ENCODE measurements at places on chromosomes 7 and 10.
A peak's percentile ranks its signal among the peaks of the same experiment; 100 is the strongest.

DNA sequence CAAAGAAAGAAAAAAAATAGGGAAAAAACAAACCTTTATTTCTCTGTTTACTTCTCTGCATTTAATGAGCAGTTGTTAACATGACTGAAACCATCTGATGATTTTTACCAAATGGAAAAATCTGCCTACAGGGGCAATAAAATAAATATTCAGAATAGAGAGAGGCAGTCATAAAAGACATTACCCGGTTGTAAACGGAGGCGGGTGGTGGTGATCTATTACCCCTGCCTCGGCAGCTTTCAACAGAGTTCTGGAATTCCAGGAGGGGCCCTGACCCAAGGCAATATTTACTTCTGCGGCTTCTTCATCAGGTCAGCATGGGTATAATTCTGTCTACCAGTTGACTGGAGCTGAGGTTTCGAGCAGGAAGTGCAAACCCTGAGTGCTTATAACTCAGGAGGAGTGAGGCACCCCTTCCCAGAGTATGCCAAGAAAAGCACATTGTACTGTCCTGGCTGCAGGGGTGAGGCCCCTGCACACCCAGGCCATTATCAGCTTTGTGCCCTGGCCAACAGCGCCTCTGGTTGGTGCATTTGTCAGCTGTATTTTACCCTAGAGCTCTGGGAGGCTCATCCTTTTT is 8.2 kb upstream of the CXCL12 start:
- no peak for DNase-seq

DNA sequence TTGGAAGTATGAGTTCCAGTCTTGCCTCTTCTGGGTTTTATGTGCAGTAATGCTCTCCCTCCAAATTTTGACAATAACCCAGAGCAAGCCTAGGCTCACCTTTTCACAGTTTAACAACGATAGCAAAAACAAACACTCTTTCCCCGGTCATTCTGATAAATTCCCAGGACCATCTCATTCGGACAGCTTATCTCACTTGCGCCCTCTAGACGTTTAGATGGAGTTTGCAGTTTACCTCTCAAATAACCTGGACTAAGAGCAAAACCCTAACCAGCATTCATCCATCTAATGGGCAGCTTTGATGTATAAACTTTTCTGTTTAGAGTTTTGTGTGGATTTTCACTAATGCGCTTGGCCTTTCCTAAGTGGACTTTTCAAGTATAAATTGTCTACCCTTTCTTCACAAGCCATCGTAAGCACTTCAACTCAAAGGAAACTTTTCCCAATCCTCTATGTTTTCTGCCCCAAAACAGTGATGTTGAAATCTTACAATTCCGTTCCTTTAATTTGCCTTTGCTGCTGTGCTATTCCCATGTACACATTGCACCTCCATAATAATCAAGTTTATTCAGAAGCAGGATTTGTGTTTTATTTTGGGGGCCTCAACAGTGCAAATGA is 114.9 kb downstream of the HDAC9 start:
- no peak for DNase-seq

DNA sequence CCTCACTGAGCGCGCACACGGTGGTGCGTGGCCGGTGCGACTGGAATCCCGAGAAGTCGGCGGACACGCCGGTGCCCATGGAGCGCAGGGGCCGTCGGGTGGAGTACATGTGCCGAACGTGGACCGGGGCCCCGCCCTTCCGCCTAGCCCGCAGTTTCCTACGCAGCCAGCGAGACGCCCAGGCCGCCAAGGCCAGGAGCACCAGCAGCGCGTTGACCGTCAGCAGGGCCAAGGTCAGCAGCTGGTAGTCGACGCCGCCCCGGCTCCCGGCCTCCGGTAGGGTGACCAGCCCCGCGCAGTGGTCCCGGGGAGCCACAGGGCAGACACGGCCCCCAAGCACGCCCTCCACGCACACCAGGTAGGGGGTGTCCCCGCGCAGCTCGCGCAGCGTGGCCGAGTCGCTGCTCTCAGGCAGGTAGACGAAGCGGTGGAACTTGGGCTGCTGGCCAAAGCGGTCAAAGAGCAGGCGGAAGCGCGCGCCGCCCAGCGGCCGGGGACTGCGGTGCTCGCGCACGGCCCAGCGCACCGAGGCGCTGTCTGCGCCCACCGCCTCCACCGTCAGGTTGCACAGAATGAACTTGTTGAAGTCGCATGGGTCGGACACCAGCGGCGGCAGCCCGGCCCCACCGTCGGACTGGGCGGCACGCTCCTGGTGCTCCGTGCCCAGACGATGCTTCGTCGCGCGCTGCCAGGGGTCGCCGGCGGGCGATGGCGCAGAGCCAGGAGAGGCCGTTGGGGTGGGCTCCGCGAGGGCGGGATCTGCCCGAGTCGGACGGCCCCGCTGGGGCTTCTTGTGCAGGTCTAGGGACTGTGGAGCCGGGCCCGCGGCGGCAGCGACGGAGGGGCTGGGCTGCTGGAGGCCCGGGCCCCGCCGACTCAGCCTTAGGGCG is 2.2 kb downstream of the TRIL start:
- DNase-seq = no peak

GRCh38 chr7:16187131-16187530 is 234.2 kb downstream of the CRPPA start:
- no peak for DNase-seq

GRCh38 chr7:32070406-32071360 is at the start of gene PDE1C:
Gene PDE1C (minus strand): TSS chr7:32070407.
- DNase-seq = no peak

- DNase-seq = no peak
Measured at GRCh38 chr10:118276727-118277126, 65.4 kb downstream of the FAM204A start.

GRCh38 chr10:104657457-104657856 is 16.4 kb downstream of the SORCS3 start:
- no peak for DNase-seq

GRCh38 chr7:134031835-134032617 is 95.1 kb upstream of the LRGUK start:
- no peak for DNase-seq

DNA sequence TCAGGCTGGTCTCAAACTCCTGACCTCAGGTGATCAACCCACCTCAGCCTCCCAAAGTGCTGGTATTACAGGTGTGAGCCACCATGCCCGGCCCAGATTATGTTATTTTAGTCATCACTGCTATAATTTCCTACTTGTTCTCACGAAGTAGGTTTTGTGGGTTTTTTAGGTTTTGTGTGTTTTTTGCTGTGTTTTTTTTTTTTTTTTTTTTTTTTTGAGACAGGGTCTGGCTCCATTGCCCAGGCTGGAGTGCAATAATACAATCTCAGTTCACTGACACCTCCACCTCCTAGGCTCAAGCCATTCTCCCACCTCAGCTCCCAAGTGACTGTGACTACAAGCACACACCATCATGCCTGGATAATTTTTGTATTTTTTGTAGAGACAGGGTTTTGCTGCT is 20.9 kb upstream of the ANAPC16 start:
- DNase-seq = no peak

GRCh38 chr10:132609211-132609610 is 71.6 kb downstream of the INPP5A start:
- DNase-seq = no peak

DNA sequence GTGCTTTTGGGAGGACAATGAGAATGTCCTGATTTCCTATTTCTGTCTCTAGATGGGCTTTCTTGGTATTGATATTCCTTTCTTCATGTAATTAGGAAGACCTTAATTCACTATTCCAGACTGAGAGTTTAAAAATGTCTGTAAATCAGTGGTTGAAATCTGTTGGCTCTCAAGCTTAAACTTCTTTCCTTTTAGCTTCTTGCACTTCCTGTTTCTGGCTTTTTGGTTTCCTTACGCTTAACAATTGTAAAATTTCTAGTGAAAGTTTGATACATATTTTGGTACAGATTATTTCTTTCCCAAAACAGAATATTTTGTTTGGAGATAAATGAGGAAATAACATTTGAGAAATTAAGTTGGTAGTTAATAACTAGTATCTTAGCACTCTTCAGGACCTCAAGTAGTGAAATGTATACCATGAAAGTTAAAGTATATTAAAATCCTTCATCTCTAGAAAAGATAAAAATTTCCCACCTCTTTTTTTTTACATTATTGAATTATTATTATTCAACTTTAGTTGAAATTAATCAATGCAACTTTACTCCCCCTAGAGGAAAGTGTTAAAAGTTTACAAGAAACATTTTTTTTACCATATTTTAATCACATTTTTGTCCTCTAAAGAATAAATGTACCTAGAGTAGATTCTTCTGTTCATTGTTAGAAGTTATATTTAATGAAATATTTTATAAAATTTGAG is 137.2 kb downstream of the PHTF2 start:
- no peak for DNase-seq

DNA sequence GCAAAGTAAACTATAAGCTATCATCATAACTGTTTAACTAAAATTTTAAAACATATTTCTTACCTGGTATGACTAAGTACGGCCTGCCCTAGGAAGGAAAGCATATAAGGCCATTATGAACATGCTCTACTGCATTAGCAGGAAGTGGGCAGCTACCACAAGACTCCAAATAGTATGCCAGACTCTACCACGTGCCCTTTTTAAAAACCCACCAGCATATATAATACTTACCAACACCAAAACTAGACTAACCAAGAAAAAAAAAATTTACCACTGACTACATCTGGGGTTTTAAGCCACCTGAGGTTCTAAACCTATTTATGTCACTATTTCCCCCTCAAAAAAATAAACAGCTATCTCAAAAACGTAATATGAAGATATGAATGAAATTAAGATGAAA is 30.1 kb downstream of the NUDCD3 start:
- peak; percentile 48 for DNase-seq

DNA sequence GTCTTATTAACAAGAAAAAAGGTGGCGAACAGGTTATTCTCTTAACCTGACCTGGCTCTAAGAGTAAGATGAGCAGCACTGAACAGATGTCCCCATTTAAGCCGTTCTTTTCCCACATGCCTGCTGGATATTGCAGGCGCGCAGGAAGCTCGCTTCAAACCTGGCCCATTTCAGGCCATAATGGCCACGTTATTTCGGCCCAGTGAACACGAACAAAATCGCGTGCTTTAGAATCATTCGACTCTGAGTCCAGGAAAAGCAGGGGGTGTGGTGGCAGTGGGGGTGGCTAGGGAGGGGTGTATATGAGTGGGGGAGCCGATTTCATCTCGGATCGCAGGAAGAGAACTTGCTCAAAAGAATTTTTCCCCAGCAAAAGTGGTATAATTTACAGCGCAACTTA is 6.6 kb upstream of the SP8 start:
- no peak for DNase-seq

GRCh38 chr7:36670585-36671431 is 53.5 kb downstream of the AOAH start:
- DNase-seq = peak; percentile 55

- no peak for DNase-seq
Measured at GRCh38 chr7:69996121-69996520, 397.8 kb downstream of the AUTS2 start.

- no peak for DNase-seq
Measured at GRCh38 chr10:86105640-86106039, 261.0 kb downstream of the GRID1 start.

- DNase-seq = peak; percentile 31
Measured at GRCh38 chr10:22475651-22476600, 130.6 kb downstream of the SPAG6 start.

DNA sequence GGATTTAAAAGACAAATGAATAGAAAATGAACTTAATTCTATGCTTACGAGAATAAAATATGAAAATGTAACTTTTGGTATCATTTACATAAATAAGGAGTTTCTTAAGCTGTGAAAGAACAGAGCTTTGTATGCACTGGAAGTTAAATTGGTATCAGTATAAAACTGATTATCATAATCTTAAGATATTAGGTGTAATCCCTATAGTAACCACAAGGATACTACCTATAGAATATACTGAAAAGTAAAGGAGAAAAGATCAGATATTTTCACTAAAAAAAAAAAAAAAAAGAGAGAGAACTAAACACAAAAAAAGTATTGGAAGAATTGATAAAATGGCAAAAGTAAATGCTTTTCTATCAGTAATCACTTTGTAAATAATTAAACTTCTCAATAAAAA is 100.1 kb downstream of the TWIST1 start:
- DNase-seq = no peak

GRCh38 chr7:113790025-113790424 is 128.8 kb downstream of the PPP1R3A start:
- no peak for DNase-seq

DNA sequence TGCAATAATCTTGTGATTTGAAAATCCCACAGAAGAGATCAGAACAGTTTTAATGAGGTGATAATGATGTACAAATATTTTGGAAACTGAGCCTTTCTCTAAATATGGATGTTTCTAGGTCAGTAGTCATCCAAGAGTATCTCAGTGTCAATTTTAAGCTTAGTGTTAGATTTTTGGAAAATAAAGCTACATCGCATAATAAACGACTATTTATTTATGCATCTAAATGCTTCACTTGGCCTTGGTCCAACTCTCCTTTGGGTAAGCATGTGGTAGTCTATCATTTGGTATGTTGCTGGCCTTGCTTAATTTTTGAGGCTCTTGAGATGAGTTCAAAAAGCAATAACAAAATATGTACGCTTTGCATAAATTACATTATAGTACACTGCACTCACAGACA is 5.4 kb upstream of the PPP1R9A start:
- DNase-seq = no peak

GRCh38 chr7:69624435-69625230 is 26.4 kb downstream of the AUTS2 start:
- no peak for DNase-seq

- no peak for DNase-seq
Measured at GRCh38 chr7:102836977-102837376, 75.8 kb upstream of the LRRC17 start.

GRCh38 chr10:56370217-56371113 is 9.4 kb upstream of the ZWINT start:
- DNase-seq = no peak

GRCh38 chr7:138645284-138645683 is 55.9 kb downstream of the SVOPL start:
- DNase-seq = no peak

GRCh38 chr7:25675789-25676474 is 447.6 kb upstream of the NPVF start:
- DNase-seq = no peak

GRCh38 chr7:55026086-55026790 is 7.4 kb downstream of the EGFR start:
- DNase-seq = no peak

DNA sequence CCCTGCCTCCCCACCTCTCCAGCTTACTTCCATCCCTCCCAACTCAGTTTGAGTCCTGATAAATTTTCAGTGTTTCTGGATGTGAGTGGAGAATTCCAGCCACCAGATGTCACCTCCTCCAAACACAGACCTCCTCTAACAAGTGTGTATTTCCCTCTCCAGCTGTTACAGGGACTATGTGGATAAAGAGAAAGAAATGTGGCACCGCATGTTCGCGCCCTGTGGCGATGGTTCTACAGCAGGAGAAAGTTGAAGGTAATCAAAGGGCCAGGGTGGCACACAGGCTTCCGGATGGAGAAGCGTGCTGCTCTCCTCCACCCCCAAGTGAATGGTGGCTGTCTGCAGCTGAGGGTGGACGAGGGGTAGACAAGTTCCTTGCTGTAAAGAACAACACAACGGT is 14.7 kb downstream of the FKBP6 start:
- DNase-seq = no peak

DNA sequence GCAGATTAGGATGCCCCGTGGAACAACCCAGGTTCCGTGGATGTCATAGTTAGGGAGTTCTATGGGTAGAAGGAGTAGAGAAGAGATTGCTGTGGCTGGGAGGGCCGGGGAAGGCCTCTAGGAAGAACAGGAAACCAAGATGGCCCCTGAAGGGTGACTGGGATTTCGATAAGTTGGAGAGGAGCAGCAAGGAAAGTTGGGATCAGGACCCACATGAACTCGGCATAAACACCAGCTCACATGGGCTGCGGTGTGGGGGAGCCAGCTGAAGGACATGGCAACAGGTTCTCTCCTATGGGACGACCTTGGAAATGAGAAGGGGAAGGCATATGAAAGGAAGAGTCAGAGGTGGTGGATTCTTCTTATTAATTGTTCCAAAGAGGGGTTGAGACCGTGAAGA is 333.7 kb upstream of the SHH start:
- no peak for DNase-seq
